ENCODE measurements at places on chromosomes 13 and 19.

GRCh38 chr13:107644136-107644535 is 571.2 kb downstream of the LIG4 start:
- no peaks in the 10 kb centered on the region for H3K4me1 ChIP-seq
- H3K36me3 ChIP-seq: no peaks in the 10 kb centered on the region
- H3K27ac ChIP-seq: no peak overlapping the region
- peaks cover 3% of the 10 kb centered on the region for H3K27me3 ChIP-seq

- H3K27ac ChIP-seq: no peak overlapping the region
- no peaks in the 10 kb centered on the region for H3K27me3 ChIP-seq
- H3K36me3 ChIP-seq: peaks cover 13% of the 10 kb centered on the region
These were observed 39.3 kb downstream of the RFXAP start for GRCh38 chr13:36858290-36858689.

- no peak overlapping the region for H3K4me3 ChIP-seq
- H3K27ac ChIP-seq: no peak overlapping the region
- peaks cover 16% of the 10 kb centered on the region for H3K4me1 ChIP-seq
- DNase-seq: no peak
- H3K27me3 ChIP-seq: no peaks in the 10 kb centered on the region
These were observed 54.0 kb downstream of the SPATA13 start for GRCh38 chr13:24214528-24214927.

- DNase-seq: no peak
- no peak overlapping the region for H3K27ac ChIP-seq
- peaks cover 15% of the 10 kb centered on the region for H3K4me1 ChIP-seq
- H3K27me3 ChIP-seq: no peaks in the 10 kb centered on the region
These were observed 137.4 kb downstream of the SPRY2 start for GRCh38 chr13:80203496-80203895.

GRCh38 chr19:49125025-49125731 is 5.8 kb downstream of the PPFIA3 start:
- DNase-seq: no peak
- H3K27me3 ChIP-seq: peaks cover 27% of the 10 kb centered on the region
- H3K36me3 ChIP-seq: no peaks in the 10 kb centered on the region
- H3K27ac ChIP-seq: peak overlapping the region; percentile 82
- H3K4me3 ChIP-seq: peak overlapping the region; percentile 69

- no peak overlapping the region for H3K4me3 ChIP-seq
- no peak for DNase-seq
- H3K36me3 ChIP-seq: no peaks in the 10 kb centered on the region
These were observed 1.0 kb upstream of the TYROBP start for GRCh38 chr19:35908973-35909683.

Data from type B pancreatic cell (in vitro differentiated cells).